Neural cell (in vitro differentiated cells): ENCODE measurements at places on chromosomes 5 and 9. TPM values are rescaled to one million over a fixed set of nuclear protein-coding genes. Genes with fewer than 3 reads are reported as not detected.

Gene OMD
- not detected in 2 replicates for polyA plus RNA-seq

Gene SNCB
- 10.1 and 12.5 TPM in 2 replicates for polyA plus RNA-seq

Gene HCN1
- 0.64 and 1.4 TPM in 2 replicates for polyA plus RNA-seq

Gene CDK5RAP2
- 38.4 and 43.3 TPM in 2 replicates for polyA plus RNA-seq

Gene MLANA
- polyA plus RNA-seq: not detected in 2 replicates

Gene FRMPD1
- 0.35 and 0.38 TPM in 2 replicates for polyA plus RNA-seq

Gene CHSY3
- 0.40 TPM in 1 of 2 replicates, not detected in the other for polyA plus RNA-seq

Gene PCDHGC5
- 0.51 and 0.54 TPM in 2 replicates for polyA plus RNA-seq

Gene SLC12A2
- polyA plus RNA-seq: 26.5 and 28.6 TPM in 2 replicates

Gene PRR7
- polyA plus RNA-seq: 44.1 and 46.6 TPM in 2 replicates
